NCI-H69 (cell line): ENCODE measurements at places on chromosomes 6 and 20.

DNA sequence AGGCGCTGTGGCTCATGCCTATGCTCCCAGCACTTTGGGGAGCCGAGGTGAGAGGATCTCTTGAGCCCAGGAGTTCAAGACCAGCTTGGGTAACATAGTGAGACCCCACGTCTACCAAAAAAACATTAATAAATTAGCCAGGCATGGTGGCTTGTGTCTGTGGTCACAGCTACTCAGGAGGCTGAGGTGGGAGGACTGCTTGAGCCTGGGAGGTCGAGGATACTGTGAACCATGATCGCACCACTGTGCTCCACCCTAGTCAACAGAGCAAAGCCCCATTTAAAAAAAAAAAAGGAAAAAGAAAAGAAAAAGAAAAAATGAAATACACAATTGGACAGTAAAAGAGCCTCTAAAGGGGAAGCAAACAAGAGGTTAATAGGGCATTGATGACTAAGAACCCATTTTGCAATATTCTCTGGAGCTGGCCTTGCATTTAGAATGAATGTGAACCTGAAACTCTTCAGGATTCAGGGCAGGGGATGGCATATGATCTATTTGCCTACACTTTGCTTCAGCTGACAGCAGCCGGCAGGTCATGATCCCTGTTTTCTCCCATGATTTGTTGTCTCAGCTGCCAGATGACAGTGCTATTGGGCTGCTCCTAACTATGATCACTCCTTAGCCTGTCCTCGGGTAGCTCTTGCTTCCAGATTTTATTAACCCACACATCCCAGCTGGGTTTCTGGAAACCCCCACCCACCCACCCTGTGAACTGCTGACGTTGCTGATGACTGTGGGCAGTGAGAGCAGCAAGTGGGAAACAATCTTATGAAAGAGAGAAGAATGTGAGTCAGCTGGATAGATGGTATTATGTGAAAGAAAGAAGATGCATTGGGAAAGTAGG lies 83.8 kb upstream of the ELOVL5 start:
- peak; percentile 92 for DNase-seq

DNA sequence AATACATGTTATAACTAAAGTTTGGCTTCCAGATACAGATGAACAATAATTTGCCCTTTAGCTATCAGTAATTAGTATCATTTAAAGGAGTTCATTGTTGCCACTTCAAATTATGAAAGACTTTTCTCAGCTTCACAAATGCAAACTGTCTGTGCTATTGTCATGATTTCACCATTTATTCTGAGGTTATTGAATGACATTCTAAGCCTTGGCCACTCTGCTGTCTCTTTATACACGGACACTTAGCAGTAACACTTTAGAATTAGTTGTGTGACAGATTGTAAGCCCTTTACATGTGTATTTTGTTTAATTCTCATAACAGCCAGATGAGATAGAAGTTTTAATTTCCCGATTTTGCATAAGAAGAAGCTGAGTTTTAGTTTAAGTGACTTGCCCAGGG lies 176.6 kb downstream of the SLC35F1 start:
- no peak for DNase-seq

DNA sequence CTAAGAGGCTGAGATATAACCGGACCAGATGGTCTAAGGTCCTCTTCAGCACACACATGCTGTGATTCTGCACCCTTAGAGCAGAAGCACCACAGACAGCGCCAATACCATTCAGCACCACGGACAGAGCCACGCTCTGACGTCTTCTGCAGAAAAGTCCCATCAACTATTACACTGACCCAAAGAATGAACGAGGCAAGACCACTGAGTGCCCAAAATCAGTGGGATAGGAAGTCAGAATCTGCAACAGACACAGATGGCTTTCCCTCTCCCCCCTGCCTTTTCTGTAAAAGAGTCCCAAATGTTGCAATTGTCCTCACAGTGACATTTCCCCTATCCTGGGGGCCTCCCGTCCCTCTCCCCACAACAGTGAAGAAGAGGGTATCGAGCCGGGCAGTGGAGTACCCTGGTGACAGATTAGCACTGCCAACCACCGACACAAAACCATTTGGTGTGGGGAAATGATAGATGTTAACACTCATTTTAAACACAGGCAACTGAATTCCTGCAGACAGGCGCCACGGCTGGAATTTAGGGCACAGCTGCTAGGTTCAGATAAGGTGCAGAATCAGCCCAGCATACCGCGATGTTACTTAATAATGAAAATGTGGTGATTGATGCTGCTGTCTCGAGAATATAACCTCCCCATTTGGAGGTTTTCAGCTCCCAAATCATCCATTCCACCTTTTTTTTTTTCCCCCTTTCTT lies 66.6 kb upstream of the CTNNBL1 start:
- no peak for DNase-seq

GRCh38 chr6:118280210-118280609 lies 267.9 kb upstream of the PLN start:
- no peak for DNase-seq

DNA sequence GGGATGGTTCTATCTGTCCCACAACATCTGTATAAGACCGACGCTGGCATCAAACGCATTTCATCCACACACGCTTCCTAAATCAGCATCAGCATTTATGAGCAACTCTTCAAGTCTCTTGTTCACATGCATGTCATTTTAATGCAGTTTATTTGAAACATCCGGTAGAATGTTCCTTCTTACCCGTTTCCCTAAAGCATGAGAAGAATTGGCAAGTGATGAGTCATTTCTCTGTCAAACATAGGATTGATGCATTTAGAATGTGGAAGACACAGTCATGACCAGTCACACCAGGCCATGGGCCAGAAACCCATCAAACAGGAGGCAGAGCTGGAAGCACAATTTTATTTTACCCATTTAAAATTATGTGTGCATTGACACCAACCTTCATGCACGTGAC lies 122.8 kb downstream of the UST start:
- DNase-seq, result no peak

DNA sequence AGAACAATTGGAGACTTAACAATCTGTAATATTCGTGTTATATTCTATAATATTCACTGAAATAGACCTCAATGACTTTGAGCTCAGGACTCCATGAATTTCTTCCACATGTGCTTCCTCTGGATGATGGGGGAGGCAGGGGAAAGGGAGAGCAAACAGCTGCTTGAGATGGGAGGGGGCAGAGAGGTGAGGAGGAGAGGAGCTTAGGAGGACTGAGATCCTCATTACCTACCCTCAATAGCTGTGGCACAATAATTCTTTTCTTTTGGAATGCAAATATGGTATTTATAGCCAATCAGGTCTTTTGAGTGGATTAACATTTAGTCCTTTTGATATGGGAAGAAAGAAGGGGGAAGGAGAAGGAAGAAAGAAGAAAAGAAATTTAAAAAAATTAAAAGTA lies 64.1 kb upstream of the ZNF217 start:
- DNase-seq, result no peak

DNA sequence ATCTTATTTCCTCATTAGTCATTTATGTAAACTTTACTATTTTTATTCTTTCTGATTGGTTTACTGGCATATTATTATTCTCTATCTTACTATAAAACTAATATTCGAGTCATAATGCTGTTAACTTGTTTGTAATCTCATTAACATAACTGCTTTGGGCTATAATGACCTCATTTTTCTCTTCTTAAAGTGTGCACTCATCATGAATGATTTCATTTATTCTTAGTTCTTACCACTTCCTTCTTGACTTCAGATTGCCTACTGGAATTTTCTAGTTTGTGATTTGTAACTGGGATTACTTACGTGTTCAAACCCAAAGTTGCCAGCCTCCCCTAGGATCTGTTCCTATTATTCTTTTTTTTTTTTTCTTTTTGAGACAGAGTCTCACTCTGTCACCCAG lies 91.8 kb upstream of the TNFAIP3 start:
- DNase-seq, result no peak

- no peak for DNase-seq
These were observed 452 bp upstream of the GATA5 start for GRCh38 chr20:62476056-62476838.

DNA sequence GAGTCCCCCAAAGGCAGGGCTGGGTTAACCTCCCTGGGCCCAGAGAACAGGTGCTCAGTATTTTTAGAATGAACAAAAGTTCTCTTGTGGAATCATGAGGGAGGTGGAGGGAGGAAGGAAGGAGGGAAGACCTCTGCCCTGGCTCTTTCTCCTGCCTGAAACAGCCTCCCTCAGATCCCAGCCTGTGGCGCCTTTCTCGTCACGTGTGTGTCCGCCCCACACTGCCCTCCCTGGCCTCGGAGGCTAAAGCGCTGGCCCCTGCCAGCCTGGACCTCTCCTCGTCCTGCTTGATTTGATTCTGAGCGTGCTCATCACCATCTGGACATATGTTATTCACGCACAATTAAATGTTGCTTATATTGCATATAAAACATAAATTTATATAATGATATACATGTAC lies 40.9 kb downstream of the PHACTR3 start:
- DNase-seq, result no peak

- DNase-seq, result no peak
These were observed 10.1 kb upstream of the SMIM13 start for GRCh38 chr6:11083491-11083890.

GRCh38 chr20:62736407-62737071 lies 27.9 kb downstream of the NTSR1 start:
- DNase-seq, result no peak

- DNase-seq, result peak; percentile 71
These were observed 29.0 kb downstream of the MOCS3 start for GRCh38 chr20:50987493-50988210.

DNA sequence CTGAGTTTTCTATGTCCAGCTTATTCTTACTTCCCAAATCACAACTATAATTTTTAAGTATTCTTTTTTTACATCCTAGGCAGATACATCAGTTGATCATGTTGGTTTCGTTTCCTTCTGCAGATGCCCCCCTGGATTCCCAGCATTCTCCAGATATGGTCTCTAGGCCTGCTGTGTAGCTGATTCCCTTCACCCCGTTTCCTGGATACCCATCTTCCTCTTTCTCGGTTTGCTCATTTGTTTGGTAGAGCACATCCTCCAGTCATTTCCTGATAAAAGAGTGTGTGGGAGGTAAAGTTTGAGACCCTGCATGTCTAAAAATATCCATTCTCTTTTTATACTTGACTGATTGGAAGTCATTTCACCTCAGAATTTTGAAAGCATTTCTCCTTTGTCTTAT lies 66.4 kb downstream of the ANKS1A start:
- no peak for DNase-seq

GRCh38 chr6:157273756-157274470 lies 49.4 kb downstream of the TMEM242 start:
- peak; percentile 92 for DNase-seq

- DNase-seq, result no peak
These were observed 19.9 kb downstream of the RIN2 start for GRCh38 chr20:19777981-19778380.

DNA sequence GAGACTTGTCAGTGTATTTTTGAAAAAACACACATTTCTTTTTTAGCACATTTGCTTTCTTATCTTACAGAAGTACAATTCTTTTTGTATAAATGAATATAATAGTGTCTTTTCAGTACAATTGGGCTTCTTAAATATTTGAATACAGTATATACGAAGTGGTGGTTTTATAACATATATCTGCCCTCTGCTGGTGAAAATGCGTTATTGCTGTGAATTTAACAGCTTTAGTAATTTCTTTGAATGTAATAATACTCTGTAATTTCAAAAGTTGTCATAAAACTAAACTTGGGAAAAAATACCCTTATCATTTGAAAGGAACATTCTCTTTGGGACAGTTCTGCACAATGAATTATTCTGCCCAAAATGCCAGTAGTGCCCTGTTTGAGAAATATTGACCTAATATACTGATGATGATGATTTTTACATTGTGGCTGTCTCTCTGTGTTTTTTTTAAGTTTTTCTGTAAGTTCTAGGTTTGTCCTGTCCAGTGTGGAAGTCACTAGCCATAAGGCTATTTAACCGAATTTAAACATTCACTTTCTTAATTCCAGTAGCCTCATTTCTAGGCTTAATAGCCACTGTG lies 19.0 kb downstream of the SMAP1 start:
- peak; percentile 59 for DNase-seq

DNA sequence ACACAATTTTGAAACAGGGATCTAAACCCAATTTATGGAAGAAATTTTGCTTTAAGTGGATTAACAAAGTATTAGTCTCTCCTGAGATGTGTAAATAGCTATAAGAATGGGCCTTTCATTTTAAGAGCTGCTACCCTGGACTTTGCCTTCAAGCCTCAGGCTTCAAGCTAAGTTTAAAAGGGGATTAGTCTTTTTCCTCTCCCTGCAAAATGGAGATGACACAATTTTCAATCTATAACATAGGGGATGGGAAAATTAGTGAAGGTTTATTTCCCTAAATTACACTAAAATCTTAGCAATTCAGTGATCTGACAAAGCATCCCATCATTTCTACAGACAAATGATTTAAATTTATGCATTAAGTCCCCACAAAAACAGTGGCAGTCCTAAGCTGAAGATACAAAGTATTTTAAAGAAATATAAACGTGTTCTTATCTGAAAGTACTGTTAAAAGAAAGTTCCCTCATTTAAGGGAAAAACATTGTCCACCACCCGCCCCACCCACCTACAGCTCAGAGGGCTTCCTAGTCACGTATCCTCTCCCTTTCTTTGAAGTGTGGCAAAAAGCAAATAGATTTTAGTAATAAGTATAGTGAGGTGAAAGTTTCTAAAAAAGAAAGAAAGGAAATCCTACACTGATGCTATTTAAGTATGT lies 14.5 kb downstream of the ARHGAP18 start:
- DNase-seq, result no peak

DNA sequence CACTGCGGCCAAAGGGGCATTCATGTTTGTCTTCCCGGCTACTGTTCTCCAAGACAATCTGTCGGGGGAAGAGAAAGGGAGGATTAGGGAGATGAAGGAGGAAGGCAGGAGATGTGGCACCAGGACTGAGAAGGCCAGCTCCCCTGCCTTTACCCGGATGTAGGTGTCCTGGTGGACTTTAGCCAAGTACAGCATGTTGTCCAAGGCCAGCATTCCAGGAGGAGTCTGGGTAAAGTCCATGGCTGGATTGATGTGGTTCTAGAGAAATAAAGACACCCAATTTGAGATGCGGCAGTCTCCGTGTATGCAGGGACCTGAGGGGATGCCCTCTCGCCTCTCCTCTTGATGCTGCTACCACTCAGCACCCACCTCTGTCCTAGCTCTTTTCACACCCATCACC lies 32.0 kb downstream of the ELMO2 start:
- no peak for DNase-seq

DNA sequence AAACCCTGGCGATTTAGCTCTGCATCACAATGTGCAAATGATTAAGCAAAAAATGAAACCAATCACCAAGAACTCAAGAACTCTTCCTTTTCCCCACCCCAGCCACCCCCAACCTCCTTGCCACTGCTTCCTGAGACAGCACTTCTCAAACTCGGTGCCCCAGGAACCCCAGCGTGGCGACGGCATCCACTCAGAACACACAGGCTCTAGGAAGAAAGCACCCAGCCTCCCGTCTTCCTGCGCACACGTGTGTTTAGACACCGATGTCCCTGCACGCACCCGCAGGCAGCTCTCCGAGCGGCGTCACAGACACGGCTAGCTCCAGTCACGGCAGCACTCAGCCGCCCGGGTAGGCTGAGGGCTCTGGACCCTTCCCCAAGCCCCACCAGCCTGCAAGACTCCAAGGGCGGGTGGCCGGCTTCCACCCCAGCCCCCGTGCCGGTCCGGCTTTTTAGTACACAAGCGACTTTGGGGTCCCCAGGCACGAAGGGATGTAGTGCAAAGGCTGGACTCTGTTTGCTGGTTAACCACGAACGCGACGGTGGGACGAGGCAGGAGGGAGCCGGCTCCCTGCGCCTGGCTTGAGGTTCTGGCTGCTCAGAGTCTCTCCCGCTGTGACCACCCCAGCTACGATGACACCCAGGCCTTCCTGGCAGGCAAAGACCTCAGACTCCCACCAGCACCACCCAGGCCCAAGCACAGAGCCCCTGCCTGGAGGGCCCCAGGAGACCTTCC lies 51.9 kb downstream of the KCNQ2 start:
- DNase-seq, result no peak
